Bronchus fibroblast of lung (primary cell): ENCODE measurements at places on chromosomes 2 and 18. TPM values are rescaled to one million over a fixed set of nuclear protein-coding genes. Genes with fewer than 3 reads are reported as not detected.

The CGREF1 gene
- 1.5 and 2.2 TPM in 2 replicates for total RNA-seq

The NABP1 gene
- 18.0 and 21.4 TPM in 2 replicates for total RNA-seq

The RTN4 gene
- 463 and 506 TPM in 2 replicates for total RNA-seq

The CLEC4F gene
- total RNA-seq: not detected in 2 replicates

The SKA1 gene
- 28.5 and 32.6 TPM in 2 replicates for total RNA-seq

The OST4 gene
- total RNA-seq: 475 and 505 TPM in 2 replicates

The IL1RL2 gene
- total RNA-seq: 0.50 and 0.74 TPM in 2 replicates

The PPIG gene
- 11.6 and 12.9 TPM in 2 replicates for total RNA-seq

The ABCG5 gene
- not detected in 2 replicates for total RNA-seq

The SLC4A3 gene
- 1.3 and 1.8 TPM in 2 replicates for total RNA-seq

The RESP18 gene
- total RNA-seq: not detected in 2 replicates

The E2F6 gene
- 5.2 and 8.2 TPM in 2 replicates for total RNA-seq

The UPP2 gene
- not detected in 2 replicates for total RNA-seq

The ALPP gene
- not detected in 2 replicates for total RNA-seq

The CRIM1 gene
- total RNA-seq: 105 and 124 TPM in 2 replicates

The UGT1A9 gene
- not detected in 2 replicates for total RNA-seq

The RAPGEF4 gene
- total RNA-seq: 0.17 and 1.8 TPM in 2 replicates

The NXPH2 gene
- total RNA-seq: not detected in 2 replicates

The DSG4 gene
- not detected in 2 replicates for total RNA-seq
